ENCODE measurements at places on chromosomes 5 and 9. TPM values are rescaled to one million over a fixed set of nuclear protein-coding genes. Genes with fewer than 3 reads are reported as not detected.

GRCh38 chr5:95837492-95837891 is 15.0 kb upstream of the GLRX start:
- no peak for DNase-seq

DNA sequence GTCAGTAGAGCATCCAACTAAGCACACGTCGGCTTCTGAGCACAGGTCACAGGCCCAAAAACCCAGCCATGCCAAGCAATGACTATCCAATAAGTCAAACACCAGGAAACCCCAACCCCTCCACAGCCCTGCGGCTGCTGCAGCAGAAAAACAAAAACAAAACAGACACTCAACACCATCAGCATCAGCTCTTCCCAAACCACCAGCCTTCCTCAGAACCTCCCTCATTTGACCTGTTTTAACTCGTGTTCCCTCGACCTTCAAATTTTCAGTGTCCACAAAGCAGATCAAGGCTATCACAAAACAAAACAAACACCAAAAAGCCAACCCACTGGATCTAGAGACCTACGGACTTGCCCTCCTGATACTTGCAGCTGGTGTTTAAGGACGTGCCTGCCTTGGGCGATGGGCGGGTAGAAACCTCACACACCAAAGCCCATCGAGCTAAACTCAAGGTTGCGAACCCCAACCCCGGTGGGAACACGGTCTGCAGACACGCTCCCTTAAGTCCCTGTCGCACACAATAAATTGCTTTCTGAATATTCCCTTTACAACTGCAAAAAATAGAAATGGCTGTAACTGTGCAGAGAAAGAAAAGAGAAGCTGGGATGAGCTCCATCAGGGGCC is 247.1 kb upstream of the ANKRD55 start:
- no peak for DNase-seq

DNA sequence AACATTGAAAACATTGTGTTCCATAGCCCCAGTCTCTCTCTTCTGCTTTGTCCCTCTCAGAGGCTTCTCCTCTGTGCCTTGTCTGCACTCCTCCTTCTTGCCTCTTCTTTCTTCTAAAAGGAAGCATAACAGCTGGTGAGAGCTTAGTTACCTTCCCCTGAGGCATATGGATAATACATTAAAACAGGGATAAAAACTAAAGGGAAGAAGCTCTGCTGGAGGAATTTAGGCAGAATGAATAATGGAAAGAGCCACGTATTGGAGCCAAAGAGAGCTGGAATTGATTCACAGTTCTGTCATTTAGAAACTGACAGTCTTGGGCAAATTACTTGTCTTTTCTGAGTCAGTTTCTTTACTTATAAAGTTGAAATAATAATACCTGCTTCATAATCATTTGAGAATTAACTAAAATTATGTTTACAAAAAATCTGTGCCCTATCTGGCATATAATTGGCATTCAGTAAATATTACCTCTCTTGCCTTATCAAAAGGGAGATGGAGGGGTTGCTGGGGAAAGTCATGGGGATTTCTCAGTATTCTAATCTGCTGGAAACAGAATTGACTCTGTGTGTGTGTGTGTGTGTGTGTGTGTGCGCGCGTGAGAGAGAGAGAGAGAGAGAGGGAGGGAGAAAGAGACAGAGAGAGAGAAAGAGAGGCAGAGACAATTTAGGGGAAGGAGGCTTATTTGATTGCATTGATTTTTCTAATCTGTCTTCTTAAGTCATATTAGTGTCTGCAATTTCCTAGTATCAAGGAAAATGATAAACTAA is 20.2 kb downstream of the ZNF474 start:
- DNase-seq, result no peak

- DNase-seq, result no peak
Observed at GRCh38 chr9:121038362-121038761, 11.7 kb downstream of the C5 start.

GRCh38 chr9:111451570-111451969 is 32.6 kb downstream of the ECPAS start:
- no peak for DNase-seq

GRCh38 chr5:122661496-122662180 is 113.2 kb upstream of the SNX2 start:
- DNase-seq, result no peak

- DNase-seq, result no peak
Observed at GRCh38 chr5:12901696-12902095, 997.5 kb upstream of the CTNND2 start.

- DNase-seq, result no peak
Observed at GRCh38 chr5:150266871-150267291, 22.7 kb downstream of the CAMK2A start.

DNA sequence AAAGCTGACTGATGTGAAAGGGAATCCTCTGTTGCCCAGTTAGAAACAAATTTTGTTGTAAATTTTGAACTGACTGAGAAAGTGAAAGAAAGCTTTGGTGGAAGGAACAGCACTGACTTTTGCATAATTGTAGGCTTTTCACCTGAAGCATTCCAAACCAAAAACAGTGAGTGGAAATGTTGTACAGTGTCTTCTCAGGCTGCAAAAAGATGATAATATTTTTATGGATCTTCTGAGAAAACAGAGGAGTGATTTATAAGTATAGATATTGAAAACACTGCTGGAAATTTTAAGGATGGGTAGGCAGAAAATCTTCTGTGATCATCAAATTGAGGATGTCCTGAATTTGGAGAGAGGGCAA is 40.0 kb downstream of the LURAP1L start:
- DNase-seq, result no peak

DNA sequence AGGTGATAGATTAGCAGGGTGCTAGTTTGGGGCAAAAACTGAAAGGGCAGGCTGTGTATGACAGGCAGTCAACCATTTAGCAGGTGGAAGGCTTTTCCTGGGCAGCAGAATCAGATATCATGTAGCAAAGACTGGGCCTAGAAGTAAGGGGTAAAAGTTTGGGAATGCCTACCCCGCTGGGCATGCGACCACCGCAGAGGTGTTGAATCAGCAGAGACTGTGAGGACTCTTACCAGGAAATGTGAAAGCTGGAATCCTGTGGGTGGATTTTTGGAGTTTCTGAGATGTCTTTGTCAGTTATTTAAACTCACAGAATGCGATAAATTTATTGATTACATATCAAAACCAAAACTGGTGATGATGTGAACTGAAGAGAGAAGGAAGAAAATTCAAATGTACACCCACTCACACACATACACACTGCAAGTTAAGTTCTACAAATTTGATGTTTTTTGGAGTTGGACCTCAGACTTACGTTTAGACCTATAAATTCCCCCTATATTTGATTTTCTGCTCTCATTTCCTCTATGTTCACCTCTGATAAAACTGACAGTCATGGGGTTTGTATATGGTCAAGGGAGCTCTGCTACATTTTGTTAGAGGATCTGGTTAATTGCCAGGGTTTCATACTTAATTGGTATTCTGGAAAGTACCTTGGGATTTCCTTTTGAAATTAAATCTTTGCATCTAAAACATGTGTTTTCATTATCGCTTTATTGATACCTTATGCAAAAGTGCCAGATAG is 333.6 kb downstream of the CSNK1G3 start:
- DNase-seq, result no peak

ACOT12 gene
- total RNA-seq, result not detected

CDC14B gene
- total RNA-seq, result 19.7 TPM

IL7R gene
- total RNA-seq, result 10.6 TPM

Data from heart right ventricle (tissue), 16 donors.